ENCODE measurements at places on chromosomes 7 and 10. TPM values are rescaled to one million over a fixed set of nuclear protein-coding genes. Genes with fewer than 3 reads are reported as not detected.

The MGMT gene
- polyA plus RNA-seq, result 4.5 TPM

The HECW1 gene
- 0.39 TPM for polyA plus RNA-seq

The OR6B1 gene
- polyA plus RNA-seq, result not detected

GRCh38 chr10:101629837-101630632 lies 41.9 kb downstream of the DPCD start:
- DNase-seq, result no peak

GRCh38 chr7:36379831-36380504 lies 9.7 kb upstream of the ANLN start:
- DNase-seq, result no peak

GRCh38 chr7:94133460-94133859 lies 129.3 kb upstream of the BET1 start:
- DNase-seq, result no peak

DNA sequence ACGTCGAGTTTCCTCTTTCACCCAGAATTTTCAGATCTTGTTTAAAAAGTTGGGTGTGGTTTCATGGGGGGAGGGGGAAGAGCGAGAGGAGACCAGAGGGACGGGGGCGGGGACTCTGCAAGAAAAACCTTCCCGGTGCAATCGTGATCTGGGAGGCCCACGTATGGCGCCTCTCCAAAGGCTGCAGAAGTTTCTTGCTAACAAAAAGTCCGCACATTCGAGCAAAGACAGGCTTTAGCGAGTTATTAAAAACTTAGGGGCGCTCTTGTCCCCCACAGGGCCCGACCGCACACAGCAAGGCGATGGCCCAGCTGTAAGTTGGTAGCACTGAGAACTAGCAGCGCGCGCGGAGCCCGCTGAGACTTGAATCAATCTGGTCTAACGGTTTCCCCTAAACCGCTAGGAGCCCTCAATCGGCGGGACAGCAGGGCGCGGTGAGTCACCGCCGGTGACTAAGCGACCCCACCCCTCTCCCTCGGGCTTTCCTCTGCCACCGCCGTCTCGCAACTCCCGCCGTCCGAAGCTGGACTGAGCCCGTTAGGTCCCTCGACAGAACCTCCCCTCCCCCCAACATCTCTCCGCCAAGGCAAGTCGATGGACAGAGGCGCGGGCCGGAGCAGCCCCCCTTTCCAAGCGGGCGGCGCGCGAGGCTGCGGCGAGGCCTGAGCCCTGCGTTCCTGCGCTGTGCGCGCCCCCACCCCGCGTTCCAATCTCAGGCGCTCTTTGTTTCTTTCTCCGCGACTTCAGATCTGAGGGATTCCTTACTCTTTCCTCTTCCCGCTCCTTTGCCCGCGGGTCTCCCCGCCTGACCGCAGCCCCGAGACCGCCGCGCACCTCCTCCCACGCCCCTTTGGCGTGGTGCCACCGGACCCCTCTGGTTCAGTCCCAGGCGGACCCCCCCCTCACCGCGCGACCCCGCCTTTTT lies at the start of gene VIM:
Gene VIM (plus strand): TSS at position 151 of the 925 bp plus-strand sequence. CDS start 1,182 bp downstream, outside the sequence.
- DNase-seq, result peak; percentile 90

- DNase-seq, result no peak
Observed at GRCh38 chr10:80492848-80493521, 38.9 kb downstream of the TSPAN14 start.

DNA sequence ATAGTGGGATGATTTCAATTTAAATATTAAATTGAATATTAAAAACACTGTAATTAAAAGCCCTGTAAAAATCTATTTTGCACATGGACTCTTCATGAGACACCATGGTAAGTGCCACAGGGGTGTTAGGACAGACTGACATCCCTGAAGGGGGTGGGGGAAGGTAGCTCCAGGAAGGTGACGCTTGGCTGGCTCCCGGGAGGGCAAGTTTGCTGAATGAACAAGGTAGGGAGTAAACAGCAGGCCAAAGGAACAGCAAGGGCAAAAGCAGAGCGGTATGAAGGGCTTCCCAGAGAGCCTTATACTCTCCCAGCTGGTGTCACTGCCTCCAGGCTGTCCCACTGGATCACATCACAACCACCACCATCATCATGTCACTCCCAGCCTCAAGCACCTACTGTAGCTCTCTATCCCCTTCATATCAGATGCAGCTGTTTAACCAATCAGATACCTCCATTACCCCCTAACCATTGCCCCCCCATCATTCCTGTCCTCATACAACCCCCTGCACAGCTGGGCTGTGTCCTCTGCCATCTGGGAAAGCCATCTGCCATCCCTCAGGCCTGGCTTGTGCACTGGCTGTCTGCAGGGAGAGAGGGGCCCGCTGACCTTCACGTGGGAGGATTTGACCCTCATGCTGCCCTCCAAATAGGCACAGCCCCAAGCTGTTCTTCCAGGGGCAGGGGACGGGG lies 19.5 kb downstream of the HSPA12A start:
- DNase-seq, result no peak

- no peak for DNase-seq
Observed at GRCh38 chr10:31490858-31491504, 172.0 kb downstream of the ZEB1 start.

DNA sequence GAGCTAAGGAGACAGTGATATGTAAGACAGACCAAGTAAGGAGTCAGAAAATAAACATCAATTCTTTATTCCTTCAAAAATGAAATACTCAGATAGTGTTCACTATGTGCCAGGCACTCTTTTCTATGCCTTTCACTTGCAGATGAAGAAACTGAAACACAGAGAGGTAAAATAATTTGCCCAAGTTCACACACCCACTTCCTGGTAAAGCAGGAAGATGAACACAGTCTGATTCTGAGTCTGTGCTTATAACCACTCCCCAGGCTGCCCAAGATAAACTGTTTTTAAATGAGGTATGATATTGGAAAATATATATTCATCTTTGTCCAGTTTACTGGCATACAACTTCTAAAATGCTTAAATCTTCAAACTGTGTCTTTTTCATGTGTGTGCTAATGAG lies 294.4 kb upstream of the NPVF start:
- no peak for DNase-seq

Measured in ovary (tissue), 10 donors.